Upper lobe of right lung (tissue), 1 donor: ENCODE measurements at places on chromosomes 2 and 18. TPM values are rescaled to one million over a fixed set of nuclear protein-coding genes. Genes with fewer than 3 reads are reported as not detected.

ANKRD53 gene
- 0.38 TPM for total RNA-seq

TMEM127 gene
- total RNA-seq, result 67.3 TPM

LAMA1 gene
- 1.4 TPM for total RNA-seq

DNA sequence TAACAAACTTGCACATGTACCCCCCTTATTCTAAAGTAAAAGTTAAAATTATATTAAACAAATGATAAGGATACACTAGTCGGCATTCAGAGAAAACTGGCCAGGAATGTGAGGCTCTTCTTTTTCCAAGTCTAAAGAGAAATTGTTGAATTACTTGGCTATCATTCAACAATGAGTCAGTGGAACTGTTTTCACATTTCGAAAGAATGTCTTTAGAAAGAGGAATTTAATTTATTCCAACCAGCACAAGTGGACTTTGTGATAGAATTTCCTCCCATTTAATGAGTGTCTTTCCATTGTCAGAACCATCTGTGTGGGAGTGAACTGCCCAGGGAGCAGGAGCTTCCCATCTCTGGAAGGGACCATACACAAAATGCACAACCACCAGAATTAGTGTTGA lies 792.2 kb downstream of the EPHA4 start:
- no peak overlapping the region for H3K4me3 ChIP-seq
- no peaks in the 10 kb centered on the region for H3K36me3 ChIP-seq
- H3K27ac ChIP-seq, result no peak overlapping the region
- no peaks in the 10 kb centered on the region for H3K27me3 ChIP-seq
- no peak for DNase-seq

DNA sequence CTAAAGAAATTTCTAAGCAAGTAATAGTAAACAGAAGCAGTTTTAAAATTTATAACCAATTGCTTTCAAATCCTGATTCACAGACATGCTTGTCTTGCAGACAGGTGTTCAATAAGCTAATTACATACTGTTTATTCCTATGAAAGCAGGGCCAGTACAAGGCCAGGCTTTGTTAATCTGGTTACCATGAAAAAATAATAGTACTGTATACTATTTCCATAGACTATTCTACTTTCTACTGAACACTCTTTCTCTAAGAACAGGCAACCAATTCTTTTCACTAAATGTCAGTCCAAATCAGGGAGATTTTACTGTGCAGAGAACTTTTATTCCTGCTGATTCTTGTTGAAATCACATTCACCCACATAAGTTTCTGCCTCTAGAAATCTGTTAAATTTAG lies 2.9 kb upstream of the SRSF7 start:
- H3K36me3 ChIP-seq, result peaks cover 7% of the 10 kb centered on the region
- peak overlapping the region; percentile 38 for H3K27ac ChIP-seq
- H3K4me3 ChIP-seq, result no peak overlapping the region
- no peaks in the 10 kb centered on the region for H3K27me3 ChIP-seq

DNA sequence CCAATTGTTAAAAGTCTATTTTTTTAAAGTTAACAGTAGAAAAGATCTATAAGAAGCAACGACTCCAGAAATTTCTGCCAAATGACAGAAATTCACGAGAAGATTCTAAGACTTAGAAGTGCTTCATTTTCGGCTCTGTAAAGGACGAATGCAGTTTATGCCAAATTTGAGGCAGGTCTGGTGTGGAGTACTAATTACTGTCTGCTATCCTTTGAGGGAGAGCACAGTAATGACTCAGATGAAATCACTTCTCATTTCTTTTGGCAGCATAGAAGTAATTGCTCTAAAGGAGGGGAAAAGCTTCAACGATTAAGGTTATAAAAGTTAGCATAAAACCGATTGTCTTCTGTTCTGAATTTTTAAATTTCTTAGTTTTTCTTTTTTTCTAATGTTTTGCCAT lies 11.4 kb downstream of the G6PC2 start:
- no peak for DNase-seq
- H3K4me1 ChIP-seq, result peaks cover 3% of the 10 kb centered on the region
- H3K4me3 ChIP-seq, result no peak overlapping the region
- no peak overlapping the region for H3K27ac ChIP-seq
- H3K36me3 ChIP-seq, result no peaks in the 10 kb centered on the region

DNA sequence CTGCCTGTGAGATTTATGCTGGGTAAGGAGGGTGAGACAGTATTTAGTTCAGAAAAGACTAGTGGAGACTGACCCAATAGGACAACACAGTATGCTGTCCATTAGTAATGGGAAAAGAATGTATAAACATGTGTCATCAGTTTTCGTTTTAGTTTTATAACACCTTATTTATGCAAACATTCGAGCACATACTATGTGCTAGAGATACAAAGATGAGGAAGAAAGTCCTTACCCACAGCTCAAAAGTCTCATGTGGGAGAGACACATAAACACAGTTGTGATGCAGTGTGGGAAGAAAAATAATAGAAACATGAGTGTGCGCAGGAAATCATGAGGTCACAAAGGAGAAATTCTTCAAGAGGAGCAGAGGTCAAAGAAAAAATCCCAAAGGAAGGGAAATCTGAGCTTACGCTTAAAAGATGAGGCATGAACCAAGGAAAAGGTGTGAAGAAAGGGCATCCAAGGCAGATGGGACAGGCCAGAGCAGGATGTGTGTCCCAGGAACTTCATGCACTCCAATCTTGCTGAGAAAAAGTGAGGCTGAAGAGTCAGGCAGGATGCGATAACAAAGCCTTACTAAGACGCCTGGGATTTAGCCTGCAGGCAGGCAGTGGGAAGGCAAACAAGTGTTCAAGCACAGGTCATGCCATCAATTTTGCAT lies 8.1 kb downstream of the METTL21A start:
- H3K36me3 ChIP-seq, result peaks cover 32% of the 10 kb centered on the region
- H3K27me3 ChIP-seq, result no peaks in the 10 kb centered on the region
- no peak for DNase-seq
- H3K4me1 ChIP-seq, result no peaks in the 10 kb centered on the region

DNA sequence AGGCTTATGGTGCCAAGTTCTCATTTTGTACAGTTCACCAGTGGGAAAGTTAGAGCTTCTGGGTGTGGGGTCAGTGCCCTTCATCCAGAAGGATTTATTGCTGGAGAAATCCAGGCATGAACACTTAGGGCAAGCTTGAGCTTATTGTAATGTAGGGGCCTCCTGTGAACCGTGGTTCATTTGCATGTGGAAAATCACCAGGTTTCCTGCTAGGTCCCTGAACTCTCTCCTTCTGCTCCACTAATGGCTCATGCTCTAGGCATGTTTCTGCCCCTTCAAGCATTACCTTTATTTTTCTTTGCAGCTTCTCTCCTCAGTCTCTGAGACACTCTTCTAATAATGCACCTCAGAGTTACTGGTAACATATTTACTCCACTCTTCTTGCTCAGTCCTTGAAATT lies 79.3 kb upstream of the FAM98A start:
- no peaks in the 10 kb centered on the region for H3K36me3 ChIP-seq
- H3K4me3 ChIP-seq, result no peak overlapping the region
- H3K27me3 ChIP-seq, result no peaks in the 10 kb centered on the region
- no peak overlapping the region for H3K27ac ChIP-seq
- H3K4me1 ChIP-seq, result no peaks in the 10 kb centered on the region

DNA sequence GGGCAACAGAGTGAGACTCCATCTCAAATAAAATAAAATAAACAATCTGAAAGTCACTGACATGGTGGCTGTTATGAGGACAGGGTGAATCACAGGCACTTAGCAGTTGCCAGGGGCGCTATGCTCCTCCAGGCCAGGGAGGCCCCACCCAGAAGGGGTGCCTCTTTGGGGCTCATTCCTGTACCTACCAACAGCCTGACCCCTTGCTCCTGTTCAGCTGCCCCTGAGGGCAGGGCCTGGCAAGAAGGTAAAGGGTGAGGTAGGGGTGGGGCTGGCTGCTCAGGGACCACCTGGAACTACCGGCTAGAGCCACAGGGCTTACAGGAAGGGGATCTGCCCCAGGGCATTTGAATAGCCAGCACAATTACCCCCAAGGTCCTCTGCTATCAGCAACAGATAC lies 60.3 kb downstream of the INPP5D start:
- no peak overlapping the region for H3K4me3 ChIP-seq
- DNase-seq, result peak; percentile 37
- H3K27ac ChIP-seq, result no peak overlapping the region
- H3K27me3 ChIP-seq, result no peaks in the 10 kb centered on the region

GRCh38 chr2:13006426-13006825 lies 289.7 kb downstream of the TRIB2 start:
- H3K4me3 ChIP-seq, result no peak overlapping the region
- no peak overlapping the region for H3K27ac ChIP-seq
- no peak for DNase-seq
- H3K36me3 ChIP-seq, result no peaks in the 10 kb centered on the region
- peaks cover 19% of the 10 kb centered on the region for H3K4me1 ChIP-seq
- no peaks in the 10 kb centered on the region for H3K27me3 ChIP-seq

DNA sequence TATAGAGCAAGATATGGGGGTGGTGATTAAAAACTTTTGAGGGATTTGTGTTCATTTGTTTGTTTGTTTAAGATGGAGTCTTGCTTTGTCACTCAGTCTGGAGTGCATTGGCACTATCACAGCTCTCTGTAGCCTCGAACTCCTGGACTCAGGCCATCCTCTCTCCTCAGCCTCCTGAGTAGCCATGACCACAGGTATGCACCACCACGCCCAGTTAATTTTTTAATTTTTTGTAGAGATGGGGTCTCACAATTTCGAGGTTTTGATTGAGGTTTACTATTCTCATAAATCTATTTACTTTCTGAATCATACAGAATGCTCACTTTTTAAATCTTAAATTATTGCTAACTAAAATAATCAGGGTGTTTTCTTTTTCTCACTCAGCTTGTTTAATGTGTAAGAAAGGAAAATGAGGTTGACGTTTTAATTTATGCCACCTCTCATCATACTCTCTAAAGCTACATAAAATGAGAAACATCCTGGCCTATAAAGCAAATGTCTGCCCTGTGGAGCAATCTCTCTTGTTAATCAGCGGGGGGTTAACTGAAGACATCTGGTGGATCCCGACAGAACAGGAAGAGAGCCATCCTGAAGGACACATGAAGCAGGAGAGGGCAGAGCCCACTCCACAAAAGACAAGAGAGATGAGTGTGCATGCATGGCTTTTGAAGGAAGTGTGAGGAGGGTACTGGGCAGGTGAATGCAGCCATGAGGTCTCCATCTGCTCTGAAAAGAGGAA lies 589.1 kb upstream of the SLC8A1 start:
- no peaks in the 10 kb centered on the region for H3K36me3 ChIP-seq
- DNase-seq, result no peak
- H3K4me1 ChIP-seq, result no peaks in the 10 kb centered on the region
- no peaks in the 10 kb centered on the region for H3K27me3 ChIP-seq
- no peak overlapping the region for H3K4me3 ChIP-seq

DNA sequence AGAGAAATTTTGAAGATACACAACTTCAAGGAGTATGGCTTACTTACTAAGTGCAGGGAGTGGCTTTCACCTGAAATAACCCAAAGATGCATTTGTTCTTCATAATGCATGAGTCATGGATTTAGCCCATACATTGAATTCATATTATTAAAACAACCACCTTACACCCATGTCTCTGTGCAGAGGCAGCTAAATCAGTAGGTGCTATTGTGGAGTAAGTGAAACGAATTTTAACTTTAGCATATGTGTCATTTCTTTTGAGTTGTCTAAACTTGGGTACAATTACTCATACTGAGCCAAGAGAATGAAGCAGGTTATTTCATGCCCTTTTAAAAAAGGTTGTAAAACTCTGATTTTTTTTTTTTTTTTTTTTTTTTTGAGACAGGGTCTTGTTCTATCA lies 11.0 kb upstream of the ANKRD29 start:
- no peak overlapping the region for H3K27ac ChIP-seq
- H3K4me3 ChIP-seq, result no peak overlapping the region
- H3K4me1 ChIP-seq, result no peaks in the 10 kb centered on the region
- no peak for DNase-seq

DNA sequence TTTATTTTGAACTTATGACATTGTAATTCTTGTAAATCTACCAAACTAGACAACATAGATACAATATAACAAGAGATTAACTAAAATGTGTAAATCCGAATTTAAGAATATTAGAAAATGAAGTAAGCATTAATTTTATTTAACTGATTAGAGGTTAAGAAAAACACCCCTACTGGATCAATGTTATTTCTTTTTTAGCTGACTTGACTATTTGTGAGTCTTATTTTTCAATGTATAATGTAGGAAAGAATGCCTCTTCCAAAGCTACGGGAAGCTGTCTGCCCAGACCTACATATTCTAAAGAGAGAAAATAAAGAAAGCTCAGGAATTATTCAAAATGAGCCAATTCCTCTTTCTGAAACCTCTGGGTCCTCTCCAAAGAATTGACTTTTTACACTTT lies 490.8 kb upstream of the CDH7 start:
- no peaks in the 10 kb centered on the region for H3K27me3 ChIP-seq
- H3K36me3 ChIP-seq, result no peaks in the 10 kb centered on the region
- H3K4me1 ChIP-seq, result no peaks in the 10 kb centered on the region
- no peak for DNase-seq

DNA sequence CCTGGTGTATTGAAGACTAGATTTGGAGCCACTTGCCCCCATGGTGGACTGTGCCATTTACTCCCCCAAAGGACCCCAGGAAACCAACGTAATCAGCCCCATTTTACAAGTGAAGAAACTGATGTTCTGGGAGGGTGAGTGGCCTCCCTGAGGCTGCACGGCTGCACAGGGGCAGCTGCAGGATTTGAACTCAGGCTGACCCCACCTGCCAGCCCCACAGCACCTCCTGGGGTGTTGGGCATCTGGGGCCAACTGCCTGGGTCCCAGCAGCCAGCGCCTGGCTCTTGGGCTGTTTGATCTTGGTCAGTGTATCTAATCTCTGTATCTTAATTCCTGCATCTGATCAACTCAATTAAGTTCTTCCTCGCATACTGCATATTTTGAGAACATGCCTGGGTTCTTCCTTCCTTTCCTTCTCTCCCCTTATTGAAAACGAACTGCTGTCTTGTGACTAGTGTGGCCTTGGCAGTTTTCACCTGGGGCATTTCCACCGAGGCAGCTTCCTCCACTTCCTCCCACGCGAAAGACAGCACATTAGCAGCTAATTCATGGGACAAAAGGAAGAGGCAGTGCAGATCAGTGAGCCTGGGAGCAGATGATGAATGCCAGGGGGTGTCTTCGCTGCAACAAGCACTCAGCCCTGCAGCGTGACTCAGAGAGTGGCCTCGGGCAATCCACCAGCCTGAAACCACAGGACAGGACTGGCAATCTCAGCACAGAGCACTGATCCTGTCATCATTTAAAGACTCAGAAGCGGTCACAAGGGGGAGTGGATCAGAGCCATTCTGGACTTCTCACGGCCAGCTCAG lies 184.1 kb upstream of the RAB12 start:
- no peaks in the 10 kb centered on the region for H3K36me3 ChIP-seq
- no peak for DNase-seq
- H3K4me1 ChIP-seq, result no peaks in the 10 kb centered on the region
- no peak overlapping the region for H3K4me3 ChIP-seq

DNA sequence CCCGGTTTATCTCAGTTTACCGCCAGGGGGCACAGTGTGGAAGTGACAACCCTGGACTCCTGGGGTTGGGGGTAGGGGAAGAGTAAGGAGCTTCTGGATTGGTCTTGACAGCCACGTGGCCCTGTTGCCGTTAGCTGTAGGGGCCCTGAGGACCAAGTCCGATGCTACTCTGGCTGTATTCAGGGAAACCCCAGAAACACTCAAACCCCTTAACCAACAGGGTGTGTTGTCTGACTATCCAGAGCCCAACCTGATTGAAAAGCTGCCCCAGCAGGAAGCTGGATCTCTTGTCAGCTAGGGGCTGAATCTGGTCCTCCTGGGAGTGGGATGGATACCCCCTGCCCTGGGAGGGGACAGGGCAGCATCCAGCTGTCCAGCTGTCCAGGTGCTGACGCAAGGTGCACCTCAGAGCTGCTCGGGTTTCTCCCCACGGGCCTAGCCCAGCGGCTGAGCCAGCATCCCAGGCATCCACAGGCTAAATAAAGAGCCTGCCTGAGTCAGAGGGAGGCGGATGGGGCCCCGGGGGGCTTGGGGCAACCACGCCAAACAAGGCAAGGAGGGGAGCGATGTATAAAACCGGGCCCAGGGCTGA lies 3.1 kb upstream of the GMPPA start:
- no peak overlapping the region for H3K4me3 ChIP-seq
- peaks cover 59% of the 10 kb centered on the region for H3K27me3 ChIP-seq
- DNase-seq, result no peak
- H3K4me1 ChIP-seq, result peaks cover 21% of the 10 kb centered on the region
